ENCODE measurements at places on chromosomes 1 and 21. TPM values are rescaled to one million over a fixed set of nuclear protein-coding genes. Genes with fewer than 3 reads are reported as not detected.

The PRKAA2 gene
- 39.9 TPM for total RNA-seq

The SPRR1B gene
- total RNA-seq, result not detected

The COQ8A gene
- 12.0 TPM for total RNA-seq

The CDA gene
- not detected for total RNA-seq

The GJA8 gene
- not detected for total RNA-seq

The CD164L2 gene
- total RNA-seq, result not detected

The LCE6A gene
- total RNA-seq, result not detected

The USH2A gene
- total RNA-seq, result 1.4 TPM

The ACTN2 gene
- 9.7 TPM for total RNA-seq

The SPOCD1 gene
- total RNA-seq, result 0.23 TPM

The C1orf87 gene
- 0.46 TPM for total RNA-seq

The RNF207 gene
- total RNA-seq, result 6.7 TPM

The NTNG1 gene
- 129 TPM for total RNA-seq

The GPR61 gene
- total RNA-seq, result 17.8 TPM

The OXCT2 gene
- 0.46 TPM for total RNA-seq

The GPR25 gene
- 0.46 TPM for total RNA-seq

The CHI3L2 gene
- 0.92 TPM for total RNA-seq

The DISC1 gene
- total RNA-seq, result 12.7 TPM

The TTC39A gene
- 15.2 TPM for total RNA-seq

The IRF6 gene
- total RNA-seq, result 2.1 TPM

The SLC25A24 gene
- 40.1 TPM for total RNA-seq

The YBX1 gene
- 1,293 TPM for total RNA-seq

The ACP6 gene
- total RNA-seq, result 14.5 TPM

The GSTM1 gene
- 15.0 TPM for total RNA-seq

The RORC gene
- total RNA-seq, result 0.23 TPM

The TMEM52 gene
- 5.8 TPM for total RNA-seq

The FAM163A gene
- total RNA-seq, result 1.6 TPM

The MNDA gene
- 7.4 TPM for total RNA-seq

The F13B gene
- not detected for total RNA-seq

The FALEC gene
- 0.92 TPM for total RNA-seq

The TSEN15 gene
- 28.1 TPM for total RNA-seq

The AMPD1 gene
- total RNA-seq, result not detected

The PRRX1 gene
- 10.6 TPM for total RNA-seq

The TDRD5 gene
- 4.6 TPM for total RNA-seq

The CLDN19 gene
- 1.2 TPM for total RNA-seq

The PCAT6 gene
- total RNA-seq, result not detected

The ERG gene
- total RNA-seq, result 2.5 TPM

The CYP2J2 gene
- 1.6 TPM for total RNA-seq

The AJAP1 gene
- total RNA-seq, result 25.4 TPM

The PPIAL4G gene
- 0.46 TPM for total RNA-seq

The CELA3B gene
- not detected for total RNA-seq

The ACTA1 gene
- total RNA-seq, result 0.23 TPM

The RNF187 gene
- total RNA-seq, result 75.0 TPM

The EXOC8 gene
- 42.2 TPM for total RNA-seq

The PTCH2 gene
- total RNA-seq, result 1.2 TPM

The S100A2 gene
- not detected for total RNA-seq

The PTPN22 gene
- total RNA-seq, result 0.92 TPM

The HOOK1 gene
- total RNA-seq, result 19.6 TPM

The H3-3A gene
- total RNA-seq, result 312 TPM

The ATG4C gene
- total RNA-seq, result 24.2 TPM

All from diencephalon (tissue), 1 donor.